ENCODE measurements at places on chromosomes 7 and 10.

- no peak for DNase-seq
Observed at GRCh38 chr7:134212576-134213546, 85.7 kb downstream of the LRGUK start.

DNA sequence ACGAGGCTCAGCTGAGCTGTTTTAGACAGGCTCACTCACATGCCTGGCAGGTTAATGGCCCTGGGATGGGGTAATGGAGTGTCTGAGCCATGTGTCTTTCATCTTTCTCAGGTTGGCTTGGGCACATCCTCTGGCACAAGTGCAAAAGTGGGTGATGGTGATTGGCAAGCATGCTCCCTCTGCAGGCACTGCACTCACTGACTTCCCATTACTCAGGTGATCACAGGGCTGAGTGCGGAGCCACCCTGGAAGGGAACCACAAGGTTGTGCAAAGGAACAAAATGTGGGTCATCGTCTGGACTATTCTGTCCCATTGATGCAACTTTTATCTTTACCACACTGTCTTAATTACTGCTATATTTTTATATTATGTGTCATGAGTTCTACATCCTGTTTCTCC, 244.1 kb upstream of the AKR1E2 start:
- DNase-seq = no peak

- DNase-seq = no peak
Observed at GRCh38 chr10:79282388-79282787, 64.9 kb upstream of the PPIF start.

DNA sequence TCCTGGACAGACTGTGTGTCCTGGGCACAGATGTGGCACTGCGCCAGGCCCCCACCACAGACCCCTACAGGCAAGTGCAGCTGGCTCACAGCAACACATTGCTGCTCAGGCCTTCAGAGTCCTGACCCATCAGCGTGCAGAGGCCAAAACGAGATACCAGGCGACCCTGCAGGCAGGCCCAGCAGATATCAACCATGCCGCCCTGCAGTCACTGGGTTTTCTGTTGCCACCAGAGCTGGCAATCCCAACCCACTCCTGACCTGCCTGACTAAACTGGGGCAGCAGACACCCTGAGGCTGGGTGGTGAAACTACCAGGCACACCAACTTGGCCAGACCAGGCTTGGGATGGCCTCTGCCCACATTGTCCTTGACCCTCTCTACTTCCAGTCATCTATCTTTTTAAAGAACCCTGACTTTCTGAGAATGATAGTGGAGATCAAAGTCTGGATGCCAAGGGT, 20.3 kb downstream of the ZCCHC24 start:
- DNase-seq = no peak

- DNase-seq = no peak
Observed at GRCh38 chr10:18474118-18474455, 177.3 kb downstream of the NSUN6 start.

DNA sequence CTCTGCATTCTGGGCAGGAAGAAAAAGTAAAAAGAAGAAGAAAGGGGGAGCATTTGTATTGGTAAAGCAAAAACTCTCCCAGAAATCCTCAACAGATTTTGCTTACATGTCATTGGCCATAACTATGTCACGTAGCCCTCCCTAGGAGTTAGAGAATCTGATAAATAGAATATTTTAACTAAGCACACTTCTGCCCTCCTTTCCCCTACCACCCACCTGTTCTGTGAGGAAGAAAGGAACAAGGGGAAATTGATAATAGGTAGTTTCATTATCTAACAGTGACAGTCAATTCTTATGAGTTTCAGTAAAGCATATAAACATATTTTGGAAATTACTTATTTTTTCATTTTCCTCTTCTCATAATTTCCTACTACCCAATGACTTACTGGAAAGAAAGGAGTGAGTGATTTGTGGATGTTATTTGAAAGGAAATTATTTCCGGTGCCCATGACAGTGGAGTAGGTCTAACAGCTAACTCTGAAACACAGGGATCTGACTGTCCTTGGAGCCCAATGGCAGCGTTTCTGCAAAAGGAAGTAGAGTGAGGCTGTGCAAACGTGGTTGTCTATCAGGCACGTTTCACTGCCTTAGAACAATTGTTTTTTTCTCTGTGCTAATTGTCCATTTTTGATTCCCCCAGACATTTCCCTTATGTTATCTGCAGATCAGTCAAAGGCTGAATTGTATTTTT, 128.6 kb upstream of the MDFIC start:
- DNase-seq = no peak

GRCh38 chr10:10647331-10647730, 370.3 kb upstream of the CELF2 start:
- no peak for DNase-seq

- DNase-seq = no peak
Observed at GRCh38 chr10:124946945-124947344, 5.0 kb downstream of the ZRANB1 start.

DNA sequence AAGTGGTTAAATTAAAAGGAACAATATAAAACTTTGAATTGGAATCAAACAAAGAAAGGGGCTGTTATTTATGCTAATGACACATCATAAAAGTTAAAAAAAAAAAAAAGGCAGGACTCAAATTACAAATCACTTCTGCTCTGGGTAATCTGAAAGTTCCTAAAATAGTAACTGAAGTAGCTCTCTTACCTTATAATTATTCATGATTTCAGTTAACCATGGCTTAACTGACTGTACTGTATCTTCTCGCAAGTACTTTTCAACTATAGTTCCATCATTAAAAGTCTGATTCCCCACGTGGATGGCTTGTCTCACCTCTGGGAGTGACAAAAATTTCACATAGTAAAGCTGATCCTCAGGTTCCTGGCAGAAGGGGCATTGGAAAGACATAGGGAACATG, 82.5 kb downstream of the CPVL start:
- DNase-seq = no peak

DNA sequence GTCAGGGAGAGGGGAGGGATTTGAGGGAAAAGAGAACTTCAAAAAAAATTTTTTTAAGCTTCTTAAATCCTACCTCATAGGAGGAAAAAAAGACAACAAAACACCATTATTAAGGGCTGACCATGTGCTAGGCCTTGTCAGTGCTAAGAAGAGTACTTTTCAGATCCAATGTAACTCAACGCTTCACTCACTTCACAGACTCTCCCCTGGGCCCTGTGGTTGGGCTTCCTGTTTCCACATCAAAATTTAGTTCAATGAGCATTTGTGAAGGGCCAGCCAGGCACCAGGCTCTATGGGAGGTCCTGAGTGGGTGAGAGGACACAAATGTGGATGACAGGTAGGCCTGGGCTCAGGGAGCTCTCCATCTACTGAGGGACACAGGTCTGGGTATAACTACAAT, 249.8 kb downstream of the PTEN start:
- DNase-seq = no peak

DNA sequence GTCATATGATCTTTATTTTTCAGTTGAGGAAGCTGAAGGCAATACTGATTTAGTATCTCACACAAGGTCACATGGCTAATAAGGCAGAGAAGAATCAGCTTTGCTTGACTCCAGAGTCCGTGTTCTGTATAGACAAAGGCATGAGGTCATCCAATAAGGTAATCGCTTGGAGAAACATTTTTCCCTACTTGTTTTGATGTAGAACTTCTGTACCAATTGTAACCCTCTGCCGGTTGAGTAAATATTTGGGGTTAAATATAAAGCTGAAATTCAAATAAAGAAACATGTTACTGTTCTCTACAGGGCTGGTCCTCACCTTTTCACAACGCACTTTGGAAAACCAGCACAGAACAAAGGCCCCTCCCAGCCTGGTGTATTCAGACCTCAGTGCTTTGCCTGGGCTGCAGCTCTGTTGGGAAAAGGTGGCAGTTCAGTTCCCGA, 83.0 kb upstream of the INSYN2A start:
- no peak for DNase-seq

- no peak for DNase-seq
Observed at GRCh38 chr10:7551289-7551688, 115.5 kb downstream of the ITIH5 start.

- DNase-seq = no peak
Observed at GRCh38 chr10:75546004-75546403, 114.6 kb downstream of the LRMDA start.

DNA sequence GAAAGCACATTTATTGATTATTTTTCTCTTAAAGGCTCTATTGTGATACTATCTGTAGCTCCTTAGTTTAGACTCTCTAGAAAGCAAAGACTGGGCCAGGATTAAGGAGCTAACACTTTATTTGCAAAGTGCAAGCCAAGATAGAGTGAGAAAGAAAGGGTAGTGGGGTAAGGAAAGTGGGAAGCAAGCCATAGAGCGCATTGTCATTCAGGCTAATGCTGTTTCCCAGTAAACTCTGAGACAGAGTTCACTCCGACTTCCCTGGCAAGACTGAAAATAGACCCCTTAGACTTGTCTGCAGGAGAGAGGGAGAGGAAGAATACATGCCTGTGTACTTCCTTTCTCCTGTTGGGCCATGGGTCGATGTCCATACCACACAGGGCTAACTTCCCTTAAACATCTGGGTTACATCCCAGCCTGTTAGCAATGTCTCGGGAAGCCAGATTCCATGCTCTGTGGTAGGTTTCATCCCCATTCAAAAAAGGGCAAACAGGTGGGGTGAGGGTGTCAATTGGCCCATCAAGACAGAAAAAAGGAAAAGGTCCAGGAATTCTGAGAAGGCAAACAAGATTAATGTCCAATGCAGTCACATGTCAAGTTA, 875.8 kb upstream of the CELF2 start:
- DNase-seq = no peak

- DNase-seq = no peak
Observed at GRCh38 chr10:24974976-24975375, 22.6 kb upstream of the PRTFDC1 start.

- DNase-seq = no peak
Observed at GRCh38 chr10:119340893-119341458, 133.6 kb downstream of the GRK5 start.

GRCh38 chr7:114823290-114823689, 98.6 kb upstream of the MDFIC start:
- peak; percentile 36 for DNase-seq

DNA sequence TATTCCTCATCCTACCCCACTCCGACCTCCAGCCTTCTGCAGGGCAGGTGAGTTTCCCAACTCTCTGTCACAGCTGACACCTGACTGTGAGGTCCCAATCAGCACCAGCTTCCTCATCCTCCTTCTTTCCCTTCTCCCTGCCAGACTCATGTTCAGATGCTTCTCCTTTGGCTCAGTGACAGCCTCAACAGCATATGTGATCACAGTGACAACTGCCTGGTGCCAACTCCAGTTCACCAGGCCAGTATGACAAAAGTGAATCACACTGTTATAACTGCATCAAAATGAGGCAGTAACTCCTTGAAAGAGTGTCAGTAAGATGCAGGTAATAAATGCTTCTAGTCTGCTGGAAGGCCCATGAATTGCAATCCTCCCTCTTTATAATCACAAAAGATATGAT, 46.8 kb upstream of the NFE2L3 start:
- DNase-seq = no peak

DNA sequence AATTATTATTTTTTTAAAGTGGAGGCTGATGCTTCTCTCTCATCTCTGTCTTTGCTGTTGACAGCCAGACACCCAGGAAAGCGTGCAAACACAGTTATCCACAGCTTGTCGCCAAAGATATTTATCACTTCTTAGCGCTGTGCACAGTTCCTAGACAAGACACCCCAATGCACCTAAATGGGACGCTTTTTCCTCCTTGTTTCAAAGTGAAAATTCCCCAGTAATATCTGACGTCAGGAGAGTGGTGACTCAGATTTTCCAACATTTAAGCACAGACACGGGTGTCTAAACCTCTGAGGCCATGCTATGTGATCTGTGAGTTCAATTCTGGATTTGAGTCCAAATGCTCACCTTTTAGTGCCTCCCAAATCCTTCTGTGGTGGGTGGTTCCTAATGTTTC, 151.6 kb downstream of the EMX2 start:
- peak; percentile 43 for DNase-seq

DNA sequence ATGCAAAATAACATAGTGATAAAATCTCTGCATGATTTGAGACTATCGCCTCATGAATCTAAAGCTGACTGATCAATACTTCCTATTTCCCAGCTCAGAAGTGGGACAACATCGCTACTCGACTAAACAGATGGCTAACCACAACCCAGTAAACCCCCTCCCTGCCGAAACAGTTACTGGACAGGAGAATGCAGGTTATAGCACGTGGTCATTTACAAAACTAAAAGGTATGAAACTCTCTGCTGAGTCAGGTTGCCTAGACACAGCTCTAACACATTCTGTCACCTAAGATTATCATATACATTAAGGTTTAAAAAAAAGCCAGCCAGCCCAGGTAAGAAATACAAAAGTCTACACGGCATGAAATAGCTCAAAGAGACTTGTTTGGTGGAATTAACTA, 64.0 kb downstream of the CTBP2 start:
- peak; percentile 69 for DNase-seq

- DNase-seq = peak; percentile 66
Observed at GRCh38 chr10:83012866-83013265, 1126.4 kb upstream of the GHITM start.

- no peak for DNase-seq
Observed at GRCh38 chr10:74669210-74669609, 157.2 kb upstream of the KAT6B start.

DNA sequence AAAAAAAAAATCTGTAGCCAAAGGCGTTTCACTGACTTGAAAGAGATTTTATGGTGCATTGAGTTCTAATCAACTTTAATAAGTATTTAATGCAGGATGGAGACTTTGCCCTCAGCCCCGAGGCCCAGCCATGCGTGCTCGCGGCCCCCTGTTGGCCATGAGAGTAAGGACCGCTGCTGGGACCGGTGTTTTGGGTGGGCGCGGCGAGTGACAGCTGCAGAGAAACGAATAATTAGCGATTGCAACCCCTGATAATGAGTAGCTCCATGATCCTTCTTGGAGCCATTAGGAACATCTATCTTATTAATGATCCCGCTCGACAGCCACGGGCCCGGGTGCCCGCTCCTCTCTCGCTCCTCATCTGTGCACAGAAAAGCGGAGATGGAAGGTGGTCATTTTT, 347.4 kb downstream of the RPS24 start:
- no peak for DNase-seq

GRCh38 chr7:158075633-158076001, 512.0 kb downstream of the PTPRN2 start:
- no peak for DNase-seq

GRCh38 chr10:91210435-91210834, 10.0 kb upstream of the PCGF5 start:
- DNase-seq = no peak

DNA sequence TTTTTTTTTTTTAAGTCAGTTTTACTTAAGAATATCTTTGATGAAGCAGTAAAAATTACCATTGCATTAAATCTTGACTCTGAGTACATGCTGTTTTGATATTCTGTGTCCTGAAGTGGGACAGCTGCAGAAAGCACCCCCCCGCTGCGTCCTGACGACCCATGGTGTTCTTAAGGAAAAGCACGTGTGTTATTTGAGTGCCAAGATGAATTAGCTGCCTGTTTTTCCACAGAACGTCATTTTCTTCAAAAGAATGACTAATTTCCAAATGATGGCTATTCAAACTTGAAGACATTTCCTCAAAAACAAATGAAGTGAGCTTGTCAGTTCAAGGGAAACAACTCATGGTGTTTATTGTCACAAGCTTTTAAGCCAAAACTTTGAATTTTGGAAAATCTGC, 45.9 kb downstream of the CREM start:
- DNase-seq = no peak
